ENCODE measurements at places on chromosomes 6 and 20.

- no peak for DNase-seq
Measured at GRCh38 chr6:80478030-80478429, 371.6 kb downstream of the BCKDHB start.

GRCh38 chr6:26613689-26614683 is 17.2 kb downstream of the ABT1 start:
- no peak for DNase-seq

DNA sequence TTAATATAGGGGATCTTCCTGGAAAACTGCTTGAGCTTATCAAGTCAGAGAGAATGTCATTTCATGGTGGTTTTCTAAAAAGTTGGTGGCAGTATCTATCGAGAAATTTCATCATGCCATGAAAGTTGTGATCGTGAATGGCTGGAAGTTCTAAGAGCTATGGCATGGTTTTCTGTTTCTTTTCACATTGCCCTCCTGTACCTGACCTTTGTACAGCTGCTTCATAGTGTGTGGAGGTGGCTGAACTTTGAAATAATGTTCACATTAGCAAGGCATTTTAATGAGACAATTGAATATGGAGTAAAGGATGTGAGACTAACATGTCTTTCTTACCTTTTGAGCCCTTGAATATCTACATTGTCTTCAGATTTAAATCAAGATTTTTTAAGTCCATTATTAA is 278.2 kb upstream of the ID4 start:
- no peak for DNase-seq

DNA sequence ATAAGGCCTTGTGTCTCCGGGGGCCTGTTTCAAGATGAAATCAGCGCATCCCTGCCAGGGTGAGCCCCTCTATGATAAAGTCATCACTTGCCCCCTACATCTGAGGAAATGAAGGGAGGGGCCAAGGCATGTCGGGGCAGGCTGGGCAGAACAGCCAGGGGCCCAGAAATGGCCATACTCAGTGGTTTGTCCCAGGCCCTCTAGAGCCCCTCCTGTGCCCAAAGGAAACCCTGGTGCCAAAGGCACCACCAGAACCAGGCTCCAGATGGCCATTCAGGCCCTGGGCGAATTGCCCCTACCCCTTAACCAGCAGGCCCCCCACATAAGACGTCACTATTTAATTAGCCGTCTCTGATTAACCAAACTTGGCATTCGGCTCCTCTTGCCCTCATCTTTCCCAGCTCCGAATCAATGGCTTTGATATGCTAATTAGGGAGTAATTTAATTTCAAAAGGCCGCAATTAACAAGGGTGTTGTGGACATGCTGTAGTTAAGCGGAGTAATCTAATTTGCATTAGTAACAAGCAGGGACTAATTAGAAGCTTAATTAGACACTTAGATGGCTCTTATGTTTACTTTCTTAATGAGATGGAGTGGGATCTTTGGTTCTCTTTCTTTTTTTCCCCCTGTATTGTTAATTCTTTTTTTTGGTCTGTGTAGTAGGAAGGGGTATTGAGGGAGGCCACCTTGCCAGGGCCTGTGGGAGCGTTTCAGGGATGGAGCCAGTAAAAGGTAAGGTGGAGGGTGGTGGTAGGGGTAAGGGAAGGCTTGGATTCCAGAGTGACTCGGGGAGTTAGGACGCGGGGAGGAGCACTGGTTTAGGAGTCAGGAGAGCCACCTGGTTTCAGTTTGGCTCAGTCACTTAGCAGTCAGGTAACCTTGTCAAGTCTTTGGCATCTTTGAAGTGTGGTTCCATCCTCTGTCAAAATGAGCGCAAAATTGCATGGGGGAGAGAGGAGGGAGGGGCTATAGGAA is 9.4 kb downstream of the FOXP4 start:
- DNase-seq: no peak

DNA sequence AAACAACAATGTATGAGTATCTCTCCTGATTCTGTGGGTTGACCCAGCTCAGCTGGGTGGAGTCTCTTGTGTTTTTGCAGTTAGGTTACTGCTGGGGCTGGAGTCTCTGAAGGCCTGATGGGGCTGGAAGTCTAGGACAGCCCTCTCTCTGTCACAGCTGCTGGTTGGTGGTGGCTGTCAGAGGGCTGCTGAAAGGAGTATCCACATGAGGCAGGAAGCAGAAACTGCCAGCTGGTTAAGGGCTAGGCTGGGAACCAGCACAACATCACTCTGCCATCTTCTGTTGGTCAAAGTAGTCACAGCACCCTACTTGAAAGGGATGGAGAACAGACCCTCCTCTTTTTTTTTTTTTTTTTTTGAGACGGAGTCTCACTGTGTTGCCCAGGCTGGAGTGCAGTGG is 10.0 kb upstream of the PACSIN1 start:
- DNase-seq: peak; percentile 37

DNA sequence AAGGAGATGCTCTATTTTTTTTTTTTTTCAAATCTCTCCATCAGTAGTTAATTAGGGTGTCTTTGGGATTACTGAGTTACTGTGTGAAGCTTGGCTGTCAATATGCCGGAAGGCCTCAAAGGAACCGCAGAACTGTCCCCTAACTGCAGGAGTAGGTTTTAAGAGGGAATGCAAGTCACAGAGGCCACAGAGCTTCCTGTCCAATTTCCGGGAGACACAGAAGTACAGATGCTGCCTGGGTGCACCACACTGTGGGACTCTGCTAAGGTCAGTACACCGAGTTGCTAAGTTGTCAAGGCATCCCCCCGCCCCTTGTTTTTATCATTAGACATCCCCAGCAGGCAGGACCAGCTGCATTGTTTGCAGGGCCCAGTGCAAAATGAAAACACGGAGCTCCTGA is 120.2 kb upstream of the RAB32 start:
- no peak for DNase-seq

DNA sequence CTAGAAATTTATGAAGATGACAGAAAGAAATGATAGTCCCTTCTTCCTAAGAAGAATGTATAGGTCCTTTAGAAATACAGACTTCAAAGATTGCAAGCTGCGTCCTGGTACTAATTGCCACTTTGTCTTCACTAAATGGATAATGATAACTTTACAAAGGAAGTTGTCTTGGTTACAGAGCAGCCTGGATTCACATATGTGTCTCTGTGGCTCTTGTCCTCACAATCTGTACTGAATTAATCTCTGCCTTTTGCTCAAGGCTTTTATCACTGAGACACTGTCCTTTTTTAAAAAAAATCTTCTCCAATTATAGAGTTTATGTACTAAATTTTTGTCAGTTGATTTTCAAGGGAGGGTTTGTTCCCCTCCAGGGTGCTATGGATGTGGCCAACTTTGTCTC is 17.5 kb upstream of the MRAP2 start:
- DNase-seq: no peak

DNA sequence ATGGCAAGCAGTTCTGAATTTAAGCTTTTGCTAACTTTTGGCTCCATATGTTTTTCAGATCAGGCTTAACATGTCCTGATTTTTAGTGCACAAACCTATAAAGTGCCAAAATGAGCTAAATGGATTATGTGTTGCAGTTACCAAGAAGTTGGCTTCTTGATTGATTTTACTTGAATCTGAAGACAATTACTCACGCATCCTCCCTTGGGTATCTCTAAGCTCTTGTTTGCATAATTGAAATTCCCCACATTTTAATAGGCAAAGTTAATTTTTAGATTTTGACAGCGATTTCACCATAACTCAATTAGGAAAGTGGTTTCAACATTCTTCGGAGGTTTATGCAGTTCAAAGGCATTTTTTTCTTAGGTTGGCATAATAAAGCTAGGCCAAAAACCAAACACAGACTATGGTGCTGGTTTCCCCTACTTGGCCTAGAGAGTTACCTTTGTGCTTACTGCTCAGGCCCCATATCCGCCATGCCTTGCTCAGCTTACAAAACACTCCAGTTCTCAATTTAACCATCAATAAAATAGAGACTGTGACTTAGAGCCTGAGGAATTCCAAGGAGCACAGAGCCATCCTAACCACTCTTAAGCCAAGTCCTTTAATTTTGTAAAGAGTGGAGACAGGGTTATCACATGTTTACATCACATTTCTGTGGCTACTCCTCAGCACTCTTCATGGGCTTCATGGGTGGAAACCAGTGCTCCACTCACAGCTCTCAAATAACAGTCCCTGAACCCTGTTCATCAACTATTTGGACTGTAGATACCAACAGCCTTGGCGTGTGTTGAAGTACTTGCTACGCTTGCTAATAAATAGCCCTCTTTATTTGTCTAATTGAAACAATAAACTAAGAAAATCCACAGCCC is 32.1 kb downstream of the LAMA4 start:
- DNase-seq: no peak

- no peak for DNase-seq
Measured at GRCh38 chr6:82458147-82458546, 94.5 kb downstream of the TPBG start.

GRCh38 chr6:21846541-21847451 is 253.2 kb downstream of the SOX4 start:
- no peak for DNase-seq

GRCh38 chr20:40591119-40591518 is 97.9 kb downstream of the MAFB start:
- no peak for DNase-seq

- no peak for DNase-seq
Measured at GRCh38 chr6:20370393-20370792, 31.3 kb upstream of the E2F3 start.

- no peak for DNase-seq
Measured at GRCh38 chr6:157246048-157246630, 77.2 kb downstream of the TMEM242 start.

DNA sequence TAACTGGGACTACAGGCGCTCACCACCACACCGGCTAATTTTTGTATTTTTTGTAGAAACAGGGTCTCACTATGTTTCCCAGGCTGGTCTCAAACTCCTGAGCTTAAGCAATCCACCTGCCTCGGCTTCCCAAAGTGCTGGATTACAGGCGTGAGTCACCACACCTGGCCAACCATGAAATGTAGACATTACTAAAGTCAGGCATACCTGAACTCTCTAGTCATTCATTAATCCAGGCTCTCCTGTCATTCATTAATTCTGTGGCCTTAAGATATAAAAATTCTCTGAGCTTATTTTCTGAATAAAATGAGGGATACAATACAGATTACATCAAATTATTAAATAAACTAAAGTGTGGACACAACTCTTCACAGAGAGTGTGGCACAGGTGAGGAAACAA is 159.7 kb downstream of the GMDS start:
- no peak for DNase-seq

DNA sequence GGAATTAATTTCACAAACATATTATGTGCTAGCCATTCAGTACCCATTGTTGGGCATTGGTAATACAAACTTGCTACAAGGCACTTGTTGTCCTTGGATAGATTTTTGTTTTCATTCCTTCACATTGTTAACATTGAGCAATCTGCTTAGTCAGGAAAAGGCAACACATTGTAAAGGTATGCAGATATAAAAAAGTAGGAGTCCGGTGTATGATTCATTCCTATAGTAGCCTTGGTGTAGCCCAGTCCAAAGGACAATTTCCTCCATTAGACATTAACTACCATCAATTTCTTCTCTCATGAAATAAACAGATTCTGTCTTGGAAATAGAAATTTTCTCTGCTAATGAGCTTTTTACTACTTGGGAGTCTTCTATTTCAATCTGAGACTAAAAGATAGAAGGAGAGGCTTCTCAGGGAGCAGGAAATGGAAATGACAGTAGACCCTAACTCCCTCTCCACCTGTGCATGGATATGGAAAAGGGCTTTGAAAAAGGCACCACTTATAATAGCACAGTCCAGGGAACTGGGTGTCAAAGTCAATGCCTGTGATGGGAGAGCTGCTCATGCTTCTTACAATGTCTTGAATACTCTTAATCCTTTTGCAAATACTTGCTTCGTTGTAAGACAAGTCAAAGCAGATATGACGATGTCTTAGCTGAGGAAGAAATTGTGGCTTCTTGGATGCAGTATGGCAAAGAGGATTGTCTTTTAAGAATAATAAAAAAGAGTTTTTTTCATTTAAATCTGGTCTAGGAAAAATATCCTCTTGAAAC is 369.4 kb upstream of the CITED2 start:
- no peak for DNase-seq

GRCh38 chr6:88565409-88565811 is 398.0 kb downstream of the RNGTT start:
- no peak for DNase-seq

DNA sequence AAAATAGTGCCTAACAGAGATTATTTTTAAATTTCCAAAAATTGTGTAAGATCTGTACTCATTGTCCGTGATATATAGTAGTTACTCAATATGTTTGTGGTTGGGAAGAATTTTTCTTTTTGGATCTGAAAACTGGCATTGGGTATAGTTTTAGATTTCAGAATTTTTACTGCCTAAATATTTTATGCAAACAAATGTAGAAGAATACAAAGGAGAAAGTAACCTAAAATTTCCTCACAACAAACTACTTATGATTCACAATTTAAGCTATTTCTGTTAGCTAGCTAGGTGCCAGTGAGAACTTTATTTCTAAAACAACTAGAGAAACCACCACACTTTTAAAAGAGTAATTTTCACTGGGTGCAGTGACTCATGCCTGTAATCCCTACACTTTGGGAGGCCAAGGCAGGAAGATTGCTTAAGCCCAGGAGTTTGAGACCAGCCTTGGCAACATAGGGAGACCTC is 38.8 kb downstream of the SESN1 start:
- DNase-seq: no peak

GRCh38 chr6:148244217-148244935 is 98.3 kb upstream of the SASH1 start:
- DNase-seq: no peak

- DNase-seq: no peak
Measured at GRCh38 chr20:58417438-58417837, 28.4 kb downstream of the VAPB start.

- DNase-seq: no peak
Measured at GRCh38 chr6:143205131-143205535, 144.4 kb downstream of the AIG1 start.

DNA sequence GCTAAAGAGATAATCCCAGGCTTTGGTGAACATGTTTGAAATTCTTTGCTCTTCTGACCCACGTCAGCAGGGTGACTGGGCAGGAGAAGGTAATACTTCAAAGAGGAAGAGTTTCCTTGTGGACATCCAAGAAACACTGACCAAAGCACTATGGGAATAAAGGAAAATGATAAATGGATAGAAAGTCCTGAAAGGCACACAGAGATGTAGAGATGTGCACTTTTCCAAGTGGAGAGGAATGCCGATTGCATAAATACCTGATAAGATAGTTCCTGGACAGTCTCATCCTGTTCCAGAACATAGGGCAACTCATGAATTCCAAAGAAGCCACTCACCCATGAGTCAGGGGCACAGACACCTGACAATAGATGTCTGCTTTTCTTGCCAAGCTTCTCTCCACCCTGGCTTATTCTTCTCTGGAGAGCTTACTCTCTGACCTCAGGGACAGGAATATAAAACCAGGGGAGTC is 191.3 kb upstream of the FOXA2 start:
- no peak for DNase-seq

GRCh38 chr20:37314099-37314498 is 24.6 kb downstream of the MANBAL start:
- no peak for DNase-seq

- DNase-seq: no peak
Measured at GRCh38 chr20:43140726-43141125, 49.0 kb downstream of the PTPRT start.

GRCh38 chr6:90495216-90495817 is 91.6 kb downstream of the MAP3K7 start:
- no peak for DNase-seq

- no peak for DNase-seq
Measured at GRCh38 chr6:167115054-167115453, 7.8 kb upstream of the CCR6 start.
